HFFc6 (cell line): ENCODE measurements at places on chromosomes 3 and 15. TPM values are rescaled to one million over a fixed set of nuclear protein-coding genes. Genes with fewer than 3 reads are reported as not detected.

The MIX23 gene
- 29.8 to 39.2 TPM (median 37.1 TPM) in 3 replicates for total RNA-seq

The ZIC1 gene
- 0.30 to 0.61 TPM (median 0.45 TPM) in 3 replicates for total RNA-seq

The BTLA gene
- not detected in 3 replicates for total RNA-seq

The RTP4 gene
- total RNA-seq = not detected in 3 replicates

The DNAJA4 gene
- total RNA-seq = 0.42 to 0.56 TPM in 2 of 3 replicates, not detected in the other

The TFG gene
- 142 to 147 TPM (median 146 TPM) in 3 replicates for total RNA-seq

The SLC6A20 gene
- total RNA-seq = not detected in 3 replicates

The ADCY5 gene
- 0.23 to 0.56 TPM (median 0.39 TPM) in 3 replicates for total RNA-seq

The PRSS50 gene
- total RNA-seq = not detected in 3 replicates
